ENCODE measurements at places on chromosomes 1 and 21.
A peak's percentile ranks its signal among the peaks of the same experiment; 100 is the strongest.

DNA sequence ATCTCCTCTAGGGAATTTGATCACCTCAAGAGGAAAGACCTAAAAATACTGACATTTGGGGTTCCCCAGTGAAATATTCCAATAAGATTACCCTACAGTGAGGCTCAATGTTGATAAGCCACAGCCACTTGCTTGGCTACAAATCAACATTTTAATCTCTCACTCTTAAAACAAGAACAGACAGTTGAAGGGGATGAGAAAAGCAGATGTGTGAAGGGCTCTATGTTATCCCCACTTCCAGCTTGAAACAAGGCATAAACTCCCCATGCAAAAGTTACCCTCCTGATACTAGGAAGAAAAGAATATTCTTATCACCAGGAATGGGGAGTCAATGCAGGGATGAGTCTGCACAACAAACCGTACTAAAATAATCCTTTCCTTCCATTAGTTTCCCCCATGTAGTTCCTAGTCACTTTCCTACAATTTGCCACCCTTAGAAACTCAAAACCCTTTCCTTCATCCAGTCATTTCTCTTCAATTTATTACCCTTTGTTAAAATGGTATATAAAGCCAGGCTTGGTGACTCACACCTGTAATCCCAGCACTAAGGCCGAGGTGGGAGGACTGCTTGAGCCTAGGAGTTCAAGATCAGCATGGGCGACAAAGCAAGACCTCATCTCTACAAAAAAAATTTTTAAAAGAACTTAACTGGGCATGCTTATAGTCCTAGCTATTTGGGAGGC, 29.5 kb downstream of the LPGAT1 start:
- DNase-seq: no peak

DNA sequence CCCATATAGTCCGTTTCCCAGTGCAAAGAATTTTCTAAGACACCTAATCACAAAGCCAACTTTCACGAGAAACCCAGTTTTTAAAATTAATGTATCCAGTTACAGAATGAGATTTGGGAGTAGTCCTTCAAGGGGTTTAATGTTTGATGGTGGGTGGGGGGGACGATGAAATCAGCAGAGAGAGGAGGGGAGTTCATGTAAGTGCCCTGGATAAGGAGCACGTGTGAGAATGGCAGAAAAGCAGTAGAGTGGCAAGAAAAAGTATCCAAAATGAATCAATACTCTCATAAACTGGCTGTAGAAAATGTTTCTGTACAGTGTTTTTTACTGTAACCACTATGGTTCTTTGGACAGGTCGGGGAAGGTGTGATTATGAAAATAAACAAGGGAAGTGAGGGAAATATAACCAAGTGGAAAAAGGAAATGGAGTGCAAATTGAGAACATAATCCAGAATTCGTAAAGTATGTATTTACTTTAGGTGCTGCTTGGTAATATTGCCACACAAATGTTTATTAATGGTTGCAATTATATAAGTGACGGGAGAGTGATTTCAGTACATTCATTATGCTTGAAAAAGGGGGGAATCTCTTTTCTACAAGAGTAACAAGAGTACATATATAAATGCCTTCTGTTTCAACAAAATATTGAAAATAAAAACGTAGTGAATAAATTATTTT, 118.7 kb upstream of the RRP15 start:
- no peak for DNase-seq

DNA sequence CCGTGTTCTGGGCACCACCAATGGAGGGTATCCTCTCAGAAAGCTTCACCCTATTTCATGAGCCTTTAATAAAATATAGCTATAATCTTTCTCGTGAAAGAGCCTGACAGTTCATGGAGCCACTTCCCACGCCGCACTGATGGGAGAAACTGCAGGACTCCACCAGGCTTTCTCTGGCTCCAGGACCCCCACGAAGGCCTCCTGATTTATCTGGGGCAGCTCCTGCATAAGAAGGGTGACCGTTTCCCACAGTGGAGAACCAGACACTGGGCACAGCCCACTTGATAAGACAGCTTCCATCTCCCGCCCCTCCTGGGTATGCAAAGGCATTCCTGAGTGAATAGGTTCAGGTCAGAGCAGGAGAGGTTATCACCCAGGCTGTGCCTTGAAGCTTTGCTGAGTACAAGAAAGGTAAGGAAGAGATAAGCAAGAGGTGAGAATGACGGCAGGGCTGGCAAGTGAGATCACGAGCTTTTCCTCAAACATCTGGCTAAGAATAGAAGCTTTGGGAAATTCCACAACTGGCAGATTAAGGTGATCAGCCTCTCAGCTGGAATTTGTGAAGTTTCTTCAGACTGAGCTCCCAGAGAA, 499.8 kb downstream of the KIF26B start:
- peak; percentile 61 for DNase-seq

- DNase-seq: no peak
Observed at GRCh38 chr1:174359454-174359805, 88.3 kb upstream of the GPR52 start.

DNA sequence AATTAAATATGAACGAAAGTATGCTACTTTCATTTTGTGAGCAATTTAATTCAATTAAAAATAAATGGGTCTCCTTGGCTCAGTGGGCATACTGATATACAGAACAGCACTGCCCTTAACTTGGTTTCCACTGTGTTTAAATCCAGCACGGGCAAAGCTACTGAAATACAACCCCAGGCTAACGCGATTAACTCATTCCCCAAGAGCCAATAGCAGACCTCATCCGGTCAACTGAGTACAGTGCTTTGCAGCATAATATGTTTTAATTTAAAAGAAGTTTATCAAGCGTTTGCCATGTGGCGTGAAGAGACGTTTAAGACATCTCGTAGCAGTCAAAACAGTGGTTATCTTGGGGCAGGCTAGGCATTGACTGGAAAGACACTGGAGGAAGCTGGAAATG, 118.6 kb downstream of the PROX1 start:
- DNase-seq: peak; percentile 21

DNA sequence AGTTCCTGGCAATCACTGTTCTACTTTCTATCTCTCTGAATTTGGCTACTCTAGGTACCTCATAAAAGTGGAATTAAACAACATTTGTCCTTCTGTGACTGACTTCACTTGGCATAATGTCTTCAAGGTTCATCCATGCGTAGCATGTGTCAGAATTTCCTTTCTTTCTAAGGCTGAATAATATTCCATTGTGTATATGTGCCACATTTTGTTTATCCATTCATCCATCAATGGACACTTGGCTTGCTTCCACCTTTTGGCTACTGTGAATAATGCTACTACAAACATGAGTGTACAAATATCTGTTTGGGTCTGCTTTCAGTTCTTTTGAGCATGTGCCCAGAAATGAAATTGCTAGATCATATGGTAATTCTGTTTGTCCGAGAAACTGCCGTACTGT, 14.7 kb downstream of the CACHD1 start:
- DNase-seq: peak; percentile 67

DNA sequence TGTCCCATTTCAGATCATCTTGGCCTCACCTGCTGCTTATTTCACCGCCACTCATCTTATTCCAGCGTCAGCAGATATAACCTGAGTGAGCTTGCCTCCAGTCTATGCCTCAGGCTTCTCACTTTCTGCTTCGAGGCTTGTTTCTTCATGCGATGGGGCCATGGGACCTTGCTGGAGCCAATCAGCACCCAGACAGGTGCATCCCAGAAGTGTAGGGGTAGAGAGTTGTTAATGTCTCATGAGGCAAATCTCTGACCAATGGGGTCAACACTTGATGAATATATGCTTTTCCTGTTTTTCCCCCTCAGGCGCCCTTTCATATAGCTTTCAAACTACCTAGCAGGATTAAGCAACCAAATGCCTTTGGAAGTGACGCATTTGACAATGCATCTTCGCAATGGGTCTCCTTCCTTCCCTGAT, 935 bp upstream of the YIPF1 start:
- DNase-seq: no peak

DNA sequence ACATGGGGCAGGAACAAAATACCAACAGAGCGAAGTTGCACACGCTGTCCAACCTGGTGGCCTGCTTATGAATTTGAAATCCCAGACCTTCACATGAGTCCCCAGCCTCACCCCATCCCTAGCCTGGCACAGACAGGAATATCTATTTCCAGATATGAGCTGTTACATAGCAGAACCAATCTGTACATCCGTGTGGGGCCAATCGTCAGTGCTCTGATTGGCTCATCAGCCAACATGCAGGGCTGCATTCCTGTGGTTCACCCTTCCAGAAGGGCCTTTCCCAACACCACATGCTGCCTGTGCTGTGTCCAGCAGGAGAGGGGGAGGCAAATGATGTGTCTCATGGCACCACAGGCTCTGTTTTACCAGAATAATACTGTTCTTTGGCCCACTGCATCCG, 31.3 kb downstream of the CCN1 start:
- peak; percentile 100 for DNase-seq

- no peak for DNase-seq
Observed at GRCh38 chr1:12513181-12513580, 104.8 kb downstream of the DHRS3 start.

DNA sequence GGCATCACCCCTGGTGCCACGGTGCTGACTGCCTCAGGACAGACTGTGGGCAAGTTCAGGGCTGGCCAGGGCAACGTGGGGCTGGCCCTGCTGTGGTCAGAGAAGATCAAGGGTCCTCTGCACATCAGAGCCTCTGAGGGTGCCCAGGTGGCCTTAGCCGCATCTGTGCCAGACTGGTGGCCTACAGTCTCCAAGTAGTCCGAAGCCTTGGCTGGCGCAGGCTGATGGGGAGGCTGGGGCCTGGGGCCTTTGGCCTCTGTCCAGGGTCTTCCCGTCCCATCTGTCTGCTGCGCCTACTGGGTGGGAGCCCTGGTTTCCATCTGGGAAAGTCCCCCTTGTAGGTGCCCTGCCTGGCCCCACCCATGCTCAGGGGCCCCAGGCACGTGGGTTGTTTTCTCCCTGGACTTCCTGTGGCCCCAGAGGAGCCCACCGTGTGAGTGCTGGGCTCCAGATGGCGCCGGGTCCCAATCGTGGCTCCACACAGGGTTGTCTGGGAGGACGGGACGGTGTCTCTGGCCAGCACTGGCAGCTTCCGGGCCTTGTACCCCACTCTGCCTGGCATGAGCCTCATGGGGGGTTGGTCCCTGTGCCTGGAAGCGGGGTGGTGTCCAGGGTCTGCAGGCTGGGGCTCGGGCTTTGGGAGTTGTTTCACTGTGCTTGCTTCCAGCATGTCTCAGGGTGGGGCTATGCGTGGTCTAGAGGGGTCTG, 9.9 kb downstream of the IBA57 start:
- no peak for DNase-seq

- no peak for DNase-seq
Observed at GRCh38 chr1:6645018-6645417, 20.4 kb downstream of the THAP3 start.

All from cardiac fibroblast (primary cell).